CD4-positive, alpha-beta T cell treated with Interleukin-15 for 1 hour (primary cell): ENCODE measurements at places on chromosomes 16 and 17.

- DNase-seq: no peak
Measured at GRCh38 chr17:33688771-33689170, 395.7 kb upstream of the ASIC2 start.

DNA sequence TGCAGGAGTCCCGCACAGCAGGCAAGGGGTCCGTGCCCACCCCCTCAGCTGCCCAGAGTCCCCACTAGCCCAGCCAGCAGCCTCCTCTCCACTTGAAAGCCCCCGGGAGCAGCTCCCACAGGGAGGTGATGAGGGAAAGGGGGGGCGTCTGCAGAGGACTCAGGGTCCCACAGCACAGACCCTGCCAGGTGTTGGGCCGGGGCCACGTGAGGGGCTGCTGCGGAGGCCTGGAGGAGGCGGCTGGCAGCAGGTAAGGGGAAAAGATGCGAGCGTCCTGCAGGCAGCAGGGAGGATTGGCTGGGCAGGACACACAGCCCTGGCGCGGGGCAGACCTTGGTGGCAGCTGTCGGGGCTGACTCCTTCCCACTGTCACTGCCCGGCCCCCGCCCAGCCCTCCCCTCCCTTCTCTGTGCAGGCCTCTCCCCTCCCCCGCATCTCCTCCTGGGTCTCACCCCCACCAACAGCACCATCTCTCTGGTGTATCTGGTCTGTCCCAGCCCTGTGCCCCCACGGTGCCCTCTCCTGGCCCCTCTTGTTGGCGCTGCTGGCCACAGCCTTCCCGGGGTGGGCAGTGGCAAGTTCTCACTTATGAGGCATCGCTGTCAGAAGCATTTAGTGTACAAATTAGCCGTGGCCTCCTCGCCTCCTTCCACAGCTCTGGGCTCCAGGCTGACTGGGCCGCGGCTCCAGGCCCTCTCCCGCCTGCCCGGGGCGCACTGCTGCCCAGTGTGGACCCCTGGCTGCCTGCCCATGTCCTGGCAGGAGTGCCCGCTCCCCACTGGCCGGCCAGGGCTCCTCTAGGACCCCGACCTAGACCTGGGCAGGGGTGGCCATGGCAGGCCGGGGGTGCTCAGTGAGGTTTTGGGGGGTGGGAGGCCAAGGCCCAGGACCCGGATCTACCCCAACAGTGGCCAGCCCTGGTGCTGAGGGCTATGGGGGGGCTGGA lies 4.4 kb upstream of the PRR35 start:
- DNase-seq: no peak

DNA sequence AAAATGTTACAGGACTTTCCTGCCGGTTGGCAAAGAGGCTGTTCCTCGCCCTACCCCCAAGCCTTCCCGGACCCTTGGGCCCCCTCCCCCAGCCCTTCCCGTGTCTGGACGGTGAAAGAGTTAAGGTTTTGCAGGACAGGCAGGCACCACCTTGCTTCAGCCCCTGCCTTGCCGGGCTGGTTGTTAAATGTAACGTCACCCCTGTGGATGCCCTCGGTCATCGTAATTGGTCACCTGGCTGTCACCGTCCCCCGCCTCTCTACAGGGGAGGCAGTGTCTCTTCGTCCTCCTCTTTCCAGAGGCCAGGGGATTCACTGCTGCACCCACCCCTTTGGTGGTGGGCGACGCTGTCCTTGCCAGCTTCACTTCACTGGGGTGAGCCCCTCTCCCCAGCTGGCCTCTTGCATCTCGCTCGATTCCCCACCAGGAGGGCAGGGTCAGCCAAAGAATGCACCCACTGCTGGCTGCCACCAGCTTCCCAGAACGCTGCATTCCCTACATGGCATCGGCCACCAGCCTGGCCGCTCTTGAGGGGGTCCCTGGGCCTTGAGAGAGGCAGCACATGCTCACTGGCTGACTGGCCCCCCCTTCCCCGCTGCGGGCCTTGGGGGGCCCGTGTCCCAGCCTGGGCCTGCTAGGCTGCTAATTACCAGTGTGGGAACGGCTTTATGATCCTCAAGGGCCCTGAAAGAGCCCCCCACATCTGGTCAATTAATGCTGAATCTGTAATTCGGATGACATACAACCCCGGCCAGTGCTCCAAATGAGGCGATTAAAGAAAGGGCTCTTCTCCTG lies 25.2 kb upstream of the GSE1 start:
- no peak for DNase-seq

DNA sequence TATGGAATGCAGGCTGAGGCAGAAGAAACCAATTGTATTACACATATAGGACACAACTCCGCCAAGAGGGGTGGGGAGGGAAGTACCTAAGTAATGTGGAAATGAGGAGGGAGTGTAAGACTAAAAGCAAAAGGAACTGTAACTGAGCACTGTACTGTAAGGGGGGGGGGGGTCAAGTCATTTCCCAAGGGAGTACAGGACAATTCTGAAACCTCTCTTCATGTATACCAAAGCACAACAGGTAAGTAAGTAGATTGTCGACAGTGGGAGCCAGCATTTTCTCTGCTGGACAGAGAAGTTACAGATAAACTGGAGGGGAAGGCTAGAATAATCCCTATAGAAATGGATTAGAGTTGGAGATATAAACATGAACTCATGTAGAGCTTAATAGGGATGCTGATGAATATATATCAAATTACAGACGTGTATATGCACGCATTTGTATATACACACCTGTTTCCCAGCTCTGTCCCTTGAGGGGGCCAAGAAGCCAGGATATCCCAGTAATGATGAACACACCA lies 6.4 kb downstream of the USP22 start:
- no peak for DNase-seq

- DNase-seq: peak; percentile 86
Measured at GRCh38 chr17:17839791-17840707, 3.3 kb upstream of the SREBF1 start.

DNA sequence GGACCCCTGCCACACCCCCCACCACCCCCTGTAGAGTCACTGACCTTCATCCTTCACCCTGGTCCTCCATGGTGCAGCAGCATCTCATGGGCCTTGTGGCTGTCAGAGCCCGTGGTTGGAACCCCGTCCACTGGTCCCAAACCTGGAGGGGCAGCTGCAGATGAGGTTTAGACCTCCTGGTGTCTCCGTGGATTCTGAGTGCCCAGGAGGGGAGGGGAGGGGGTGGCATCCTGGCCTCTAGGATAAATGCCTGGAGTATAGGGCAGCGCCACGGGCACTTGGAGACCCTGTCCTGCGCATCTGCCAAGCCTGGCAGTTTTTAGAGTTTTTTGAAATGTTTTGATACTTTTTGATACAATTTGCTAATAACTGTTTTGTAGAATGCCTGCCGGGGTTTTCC lies 17.5 kb downstream of the KLHL36 start:
- DNase-seq: no peak

- no peak for DNase-seq
Measured at GRCh38 chr17:18245038-18245776, 13.3 kb downstream of the FLII start.

GRCh38 chr17:22202702-22203101 lies 510.4 kb downstream of the KCNJ18 start:
- no peak for DNase-seq

DNA sequence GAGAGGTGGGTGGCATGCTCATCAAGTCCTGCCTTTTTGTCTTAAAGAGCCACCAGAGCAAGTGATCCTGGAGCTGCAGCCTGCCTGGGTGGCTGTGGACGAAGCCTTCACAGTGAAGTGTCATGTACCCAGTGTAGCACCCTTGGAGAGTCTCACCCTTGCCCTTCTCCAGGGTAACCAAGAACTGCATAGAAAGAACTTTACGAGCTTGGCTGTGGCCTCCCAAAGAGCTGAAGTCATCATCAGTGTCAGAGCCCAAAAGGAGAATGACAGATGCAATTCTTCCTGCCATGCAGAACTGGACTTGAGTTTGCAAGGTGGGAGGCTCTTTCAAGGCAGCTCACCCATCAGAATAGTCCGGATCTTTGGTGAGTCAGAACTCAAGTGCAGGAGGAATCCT lies 14.2 kb downstream of the CSH2 start:
- no peak for DNase-seq

DNA sequence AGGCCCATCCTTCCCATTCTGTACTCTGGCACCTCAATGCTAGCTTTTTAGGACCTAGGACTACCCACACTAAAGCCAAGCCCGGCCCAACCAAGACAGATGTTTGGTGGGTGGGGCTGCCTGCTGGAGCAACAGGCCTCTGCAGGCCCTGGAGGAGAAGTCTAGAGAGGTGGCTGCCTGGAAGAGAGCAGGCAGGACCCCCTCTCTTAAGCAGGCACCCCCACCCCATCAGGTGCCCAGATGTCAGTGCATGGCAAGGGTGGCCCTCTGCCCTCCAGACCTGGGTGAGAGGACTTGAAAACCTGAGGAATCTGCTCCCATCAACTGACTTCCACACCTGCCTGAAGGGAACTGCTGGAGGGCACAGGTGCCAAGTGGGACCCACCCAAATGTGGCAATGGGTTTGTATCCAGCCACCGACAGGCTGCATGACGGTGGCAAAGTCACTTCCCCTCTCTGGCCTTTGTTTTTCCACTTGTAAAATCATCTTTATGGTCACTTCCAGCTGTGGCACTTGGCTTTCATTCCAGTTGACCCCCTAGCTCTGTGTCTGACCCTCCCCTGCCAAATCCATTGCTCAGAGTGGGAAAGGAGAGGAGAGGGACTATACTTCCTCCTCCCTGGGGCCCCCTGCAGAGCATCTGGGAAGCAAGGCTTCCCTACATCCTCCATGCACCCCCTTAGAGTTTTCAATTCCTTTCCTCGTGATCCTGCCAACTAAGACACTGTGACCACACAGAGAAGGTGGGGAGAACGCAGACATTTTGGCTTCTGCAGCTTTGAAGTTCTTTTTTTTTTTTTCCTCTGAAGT lies 1.7 kb upstream of the STAT5A start:
- no peak for DNase-seq

GRCh38 chr17:4849011-4849536 lies 15.9 kb downstream of the MINK1 start:
- DNase-seq: no peak

- no peak for DNase-seq
Measured at GRCh38 chr17:34269969-34270368, at the start of gene CCL7. CCL7 (plus strand) TSS chr17:34270221; CDS start chr17:34270291, 70 bp downstream.

DNA sequence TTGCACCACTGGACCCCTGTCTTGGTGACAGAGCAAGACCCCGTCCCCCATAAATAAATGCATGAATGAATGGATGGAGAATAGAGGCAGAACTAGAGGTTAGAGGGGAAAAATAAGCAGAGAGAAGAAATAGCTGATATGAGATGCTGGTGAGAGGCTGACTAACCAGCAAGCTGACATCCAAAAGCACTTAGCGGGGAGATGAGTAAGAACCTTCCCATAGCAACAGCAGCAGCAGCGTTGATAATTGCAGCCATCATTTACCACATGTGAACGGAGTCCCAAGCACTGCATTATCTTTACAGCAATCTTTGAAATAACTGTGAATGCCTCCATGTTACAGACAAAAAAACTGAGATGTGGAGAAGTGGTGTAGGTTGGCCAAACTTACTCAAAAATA lies 777.3 kb upstream of the EEF2KMT start:
- no peak for DNase-seq

DNA sequence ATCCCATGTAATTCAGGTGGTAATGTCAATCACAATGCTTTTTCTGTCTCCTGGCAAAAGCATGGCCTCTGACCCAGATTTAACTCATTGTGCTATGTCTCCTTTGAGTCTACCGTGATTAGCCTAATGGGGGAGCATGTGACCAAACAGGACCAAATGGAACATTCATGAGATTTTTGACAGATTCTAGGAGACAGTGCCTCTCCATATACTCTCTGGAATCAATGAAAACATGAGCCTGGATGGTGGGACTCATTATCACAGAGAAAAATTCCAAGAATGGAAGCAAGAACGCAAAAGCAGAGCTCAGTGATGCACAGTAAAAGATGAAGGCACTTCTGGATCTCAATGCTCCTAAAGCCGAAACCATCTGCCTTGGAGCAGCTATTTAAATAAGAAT lies 307.9 kb upstream of the MON1B start:
- no peak for DNase-seq

- DNase-seq: no peak
Measured at GRCh38 chr16:88442383-88442726, 10.7 kb upstream of the ZFPM1 start.

DNA sequence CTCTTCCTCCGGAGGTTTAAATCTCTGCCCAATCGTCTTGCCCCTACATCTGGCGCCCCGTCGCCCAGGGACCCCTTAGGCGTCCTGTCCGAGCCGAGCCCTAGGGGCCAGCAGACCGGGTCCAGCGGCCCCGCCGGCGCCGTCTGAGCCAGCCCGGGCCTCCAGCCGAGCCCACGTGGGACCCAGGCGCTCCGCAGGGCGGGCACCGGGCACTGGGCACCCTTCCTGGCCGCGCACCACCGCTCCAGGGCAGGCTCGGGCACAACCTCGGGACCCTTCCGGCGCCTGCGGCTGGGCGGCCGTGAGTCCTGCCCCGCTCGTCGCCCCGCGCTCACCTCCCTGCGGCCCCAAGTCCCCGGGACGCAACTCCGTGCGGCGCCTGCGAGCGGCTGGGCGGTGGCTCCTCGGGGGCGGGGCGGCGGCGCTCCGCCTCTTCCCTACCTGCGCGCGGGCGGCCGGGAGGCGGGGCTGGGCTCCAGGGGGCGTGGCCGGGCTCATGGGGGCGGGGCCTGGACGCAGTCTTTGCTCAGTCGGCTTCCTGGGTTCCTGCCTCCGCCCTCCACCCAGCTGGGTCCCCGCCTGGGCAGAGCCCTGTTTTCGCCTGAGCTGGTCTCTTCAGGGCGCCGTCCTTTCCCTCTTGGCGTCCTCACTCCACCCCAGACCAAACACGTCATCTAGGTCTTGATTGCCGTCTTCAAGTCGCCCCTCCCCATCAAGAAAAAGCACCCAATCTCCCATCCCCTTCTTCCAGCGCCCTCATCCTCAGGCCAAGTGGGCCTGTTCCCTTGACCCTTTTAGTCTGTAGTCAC lies at the start of gene RHBDF2:
Gene RHBDF2 (minus strand): TSS at position 406 of the 809 bp plus-strand sequence. CDS start 19,899 bp downstream, outside the sequence.
- peak; percentile 95 for DNase-seq

- no peak for DNase-seq
Measured at GRCh38 chr17:41002814-41003213, 3.1 kb upstream of the KRTAP3-2 start.

DNA sequence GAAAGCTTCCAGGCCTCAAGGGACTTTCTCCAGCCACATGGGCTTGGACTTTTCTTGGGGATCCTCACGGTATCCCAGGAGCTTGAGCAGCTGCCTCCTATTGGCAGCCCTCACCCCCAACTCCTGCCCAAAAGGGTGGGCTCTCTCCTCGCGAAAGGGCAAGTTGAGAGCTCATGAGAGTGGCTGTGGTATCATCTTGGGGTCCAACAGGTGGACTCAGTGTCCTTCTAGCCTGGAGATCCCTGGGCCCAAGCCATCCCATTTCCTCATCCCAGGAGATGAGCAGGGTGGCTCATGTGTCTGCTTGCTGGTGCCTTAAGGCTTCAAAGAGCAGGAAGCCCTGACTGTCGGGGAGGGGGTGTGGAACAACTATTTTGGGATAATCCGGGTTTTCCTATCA lies 17.7 kb downstream of the TBX4 start:
- peak; percentile 14 for DNase-seq

DNA sequence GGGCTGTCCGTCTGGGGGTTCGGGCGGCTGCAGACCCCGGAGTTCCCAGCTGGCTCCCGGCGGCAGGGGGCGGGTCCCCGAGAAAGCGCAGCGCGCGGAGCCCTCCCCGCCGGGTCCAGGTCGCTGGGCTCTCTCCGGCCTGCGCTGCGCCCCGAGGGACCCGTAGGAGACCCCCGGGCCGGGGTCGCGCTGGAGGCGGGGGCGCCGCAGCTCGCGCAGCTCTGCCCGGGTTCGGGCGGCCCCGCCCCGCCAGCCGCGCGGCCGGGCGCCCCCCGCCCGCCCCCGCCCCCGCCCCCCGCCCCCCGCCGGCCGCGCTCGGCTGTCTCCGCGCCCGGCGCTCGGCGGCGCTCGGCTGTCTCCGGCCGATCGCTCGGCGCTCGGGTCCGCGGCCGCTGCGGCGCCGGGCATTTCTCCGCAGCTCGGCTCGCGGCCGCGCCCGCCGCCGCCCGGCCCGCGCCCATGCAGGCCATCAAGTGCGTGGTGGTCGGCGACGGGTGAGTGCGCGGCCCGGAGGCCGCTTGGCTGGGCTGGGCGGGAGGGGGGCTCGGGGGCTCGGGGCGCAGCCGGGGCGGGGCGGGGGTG lies at the start of gene RAC3:
Gene RAC3 (plus strand): TSS at position 376 of the 582 bp plus-strand sequence. CDS start 84 bp downstream, at position 460.
- DNase-seq: no peak
